CD4-positive, alpha-beta memory T cell (primary cell): ENCODE measurements at places on chromosomes 4 and X. TPM values are rescaled to one million over a fixed set of nuclear protein-coding genes. Genes with fewer than 3 reads are reported as not detected.

The SPARCL1 gene
- total RNA-seq, result not detected

The VBP1 gene
- 33.9 TPM for total RNA-seq

The PABPC4L gene
- total RNA-seq, result not detected

The AKAP14 gene
- not detected for total RNA-seq

The CT45A5 gene
- not detected for total RNA-seq

The RTL5 gene
- total RNA-seq, result 8.4 TPM

The CT45A3 gene
- not detected for total RNA-seq

The LRRC66 gene
- total RNA-seq, result 0.41 TPM

The FAAH2 gene
- total RNA-seq, result 25.6 TPM

The IBSP gene
- not detected for total RNA-seq

The RIPPLY1 gene
- total RNA-seq, result not detected

The P2RY10 gene
- 104 TPM for total RNA-seq

The FATE1 gene
- total RNA-seq, result not detected

The FAM114A1 gene
- 0.09 TPM for total RNA-seq

The LIMCH1 gene
- total RNA-seq, result not detected

The SULT1B1 gene
- total RNA-seq, result 7.6 TPM

The MAGEA9B gene
- not detected for total RNA-seq

The CT45A1 gene
- not detected for total RNA-seq

The RHOH gene
- total RNA-seq, result 198 TPM

The PLAC1 gene
- total RNA-seq, result not detected

The CXCR3 gene
- total RNA-seq, result 28.5 TPM

The KCND1 gene
- 1.9 TPM for total RNA-seq

The TRMT2B gene
- total RNA-seq, result 52.5 TPM

The SLC26A1 gene
- 0.55 TPM for total RNA-seq

The SUPT20HL2 gene
- not detected for total RNA-seq

The MSANTD1 gene
- 2.2 TPM for total RNA-seq

The ATP2B3 gene
- total RNA-seq, result not detected

The CRMP1 gene
- not detected for total RNA-seq

The CHRDL1 gene
- not detected for total RNA-seq

The NELFA gene
- 47.0 TPM for total RNA-seq

The FHDC1 gene
- total RNA-seq, result 0.29 TPM

The HAND2 gene
- total RNA-seq, result not detected

The SPANXN2 gene
- total RNA-seq, result not detected

The DRP2 gene
- 0.08 TPM for total RNA-seq

The ARHGAP24 gene
- total RNA-seq, result not detected

The GNPDA2 gene
- total RNA-seq, result 12.5 TPM

The ATOH1 gene
- total RNA-seq, result not detected

The SPANXD gene
- not detected for total RNA-seq
